ENCODE measurements at places on chromosomes 6 and 20.

DNA sequence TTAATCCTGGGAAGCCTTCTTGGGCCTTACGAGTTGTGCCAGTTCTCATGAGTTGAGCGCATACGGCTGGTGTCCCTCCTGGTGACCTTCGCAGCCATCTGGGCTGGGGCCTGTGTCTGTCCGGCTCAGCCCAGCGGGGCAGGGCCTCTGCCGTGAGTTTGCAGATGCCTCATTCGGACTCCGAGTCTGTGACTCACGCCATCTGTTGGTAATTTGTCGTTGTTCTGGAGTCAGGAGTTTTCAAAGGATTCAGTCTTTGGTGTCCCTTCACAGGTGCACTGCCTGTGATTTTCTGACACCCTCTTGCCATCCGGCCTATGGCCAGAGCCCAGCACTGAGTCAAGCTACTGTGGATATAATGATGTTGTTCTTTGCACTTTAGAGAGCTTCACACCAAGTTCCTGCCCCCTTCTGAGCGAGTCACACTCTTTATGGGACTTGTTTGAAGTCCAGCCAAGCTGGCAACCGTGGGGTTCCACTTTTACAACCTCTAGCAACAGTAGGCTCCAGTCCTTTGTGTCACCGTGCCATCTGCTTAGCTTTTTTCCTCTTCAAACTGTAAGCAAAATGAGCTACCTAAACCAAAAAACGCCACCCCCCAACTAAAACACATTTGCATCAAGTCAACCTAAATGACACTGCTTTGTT lies 175.6 kb downstream of the AIG1 start:
- no peak for DNase-seq

GRCh38 chr6:33768644-33769120 lies 20.2 kb downstream of the LEMD2 start:
- peak; percentile 89 for DNase-seq

GRCh38 chr6:90417385-90417784 lies 120.7 kb upstream of the BACH2 start:
- no peak for DNase-seq

GRCh38 chr20:41587956-41588355 lies 30.2 kb downstream of the CHD6 start:
- no peak for DNase-seq

- peak; percentile 53 for DNase-seq
Observed at GRCh38 chr20:59148701-59149493, 14.7 kb upstream of the ZNF831 start.

DNA sequence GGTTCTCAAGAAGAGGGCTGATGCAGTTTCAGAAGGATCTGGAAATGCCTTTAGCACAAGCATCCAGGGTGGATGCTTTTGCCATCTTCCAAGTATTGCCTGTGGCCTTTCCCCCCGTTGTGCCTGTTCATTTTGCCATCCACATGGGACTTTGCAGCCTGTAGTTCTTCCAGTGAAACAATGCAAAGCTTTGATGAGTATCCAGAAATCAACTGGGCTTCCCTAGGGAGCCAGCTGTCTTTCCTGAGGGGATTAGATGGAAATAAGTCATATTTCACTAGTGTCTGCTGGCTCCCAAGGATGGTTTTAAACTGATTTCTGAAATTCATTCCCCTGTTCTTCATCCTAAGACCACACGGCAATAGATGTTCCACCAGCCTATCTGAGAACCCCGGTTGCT lies 63.3 kb downstream of the CAP2 start:
- DNase-seq = no peak

DNA sequence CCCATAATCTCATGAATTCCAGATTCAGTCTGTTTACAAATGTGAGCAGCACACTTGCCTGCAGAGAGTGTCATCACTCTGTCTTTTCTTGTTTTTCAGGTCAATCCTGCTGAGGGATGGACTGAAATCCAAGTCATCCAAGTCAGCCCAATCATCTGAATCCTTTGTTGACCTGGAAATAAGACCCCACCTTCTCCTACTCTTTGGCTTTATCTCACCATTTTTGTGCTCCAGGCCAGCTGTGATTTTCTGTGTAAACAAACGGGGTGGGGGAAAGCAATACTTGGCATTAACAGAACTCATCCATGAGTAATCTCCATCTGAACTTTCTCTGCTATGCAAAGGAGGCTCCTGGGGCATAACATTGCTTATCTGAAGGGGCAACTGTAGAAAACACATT lies 16.9 kb upstream of the GSTA4 start:
- DNase-seq = no peak

DNA sequence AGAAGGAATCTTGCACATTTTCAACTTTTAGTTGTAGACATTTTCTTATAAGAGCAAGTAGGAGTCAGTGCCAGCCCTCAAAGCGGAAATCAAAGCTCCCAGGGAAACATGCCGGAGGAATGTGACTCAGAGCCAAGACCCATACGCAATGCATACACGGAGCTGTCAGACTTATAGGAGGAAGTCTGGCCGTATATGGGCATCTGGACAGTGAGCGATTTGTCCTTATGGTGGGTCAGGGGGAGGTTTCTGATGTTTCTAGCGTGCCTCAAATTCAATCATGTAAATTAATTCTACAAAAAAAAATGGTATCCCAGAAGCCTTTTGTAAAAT lies 3.6 kb upstream of the CCN2 start:
- DNase-seq = peak; percentile 82

DNA sequence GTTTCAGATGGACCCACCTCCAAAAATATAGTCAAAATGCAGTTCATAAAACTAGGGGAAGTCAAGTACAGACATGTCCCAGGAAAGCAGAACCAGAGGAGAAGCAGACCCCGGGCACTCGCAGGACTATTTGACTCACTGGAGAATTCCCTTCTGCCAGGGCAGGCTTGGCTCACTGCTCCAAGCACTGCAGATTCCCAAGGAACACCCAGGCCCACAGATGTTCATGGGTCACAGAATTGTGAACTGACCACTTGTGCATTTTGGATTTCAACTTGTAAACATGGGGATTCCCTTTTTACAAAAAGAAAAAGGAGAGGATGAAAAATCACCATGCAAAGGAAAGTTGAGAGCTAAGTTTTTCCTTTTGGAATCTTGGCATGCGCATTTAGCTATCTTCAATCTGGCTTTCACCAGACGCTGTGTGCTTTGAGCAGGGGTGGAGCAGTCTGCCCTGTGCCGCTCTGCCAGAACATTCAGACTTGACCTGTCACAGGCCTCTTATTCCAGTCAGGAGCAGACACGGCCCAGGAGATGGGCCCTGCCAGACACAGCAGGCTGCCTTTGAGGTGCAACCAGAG lies 237.5 kb upstream of the TAB2 start:
- no peak for DNase-seq

DNA sequence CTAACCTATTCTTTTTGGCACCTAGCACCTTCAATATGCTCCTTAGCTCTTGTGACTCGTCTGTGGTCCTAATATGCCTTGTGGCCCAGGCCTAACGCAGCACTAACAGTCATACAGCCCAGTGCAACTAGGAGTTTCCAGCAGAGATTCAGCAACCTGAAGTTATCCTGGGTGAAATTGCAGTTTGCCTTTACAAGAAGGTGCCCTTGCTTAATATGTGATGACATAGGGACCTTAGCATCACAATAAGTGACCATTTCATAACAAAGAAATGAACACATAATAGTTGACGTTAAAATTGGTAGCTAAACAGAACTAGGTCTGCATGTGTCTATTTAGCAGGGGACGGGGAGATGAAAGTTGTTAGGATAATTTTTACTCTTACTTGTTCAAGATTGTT lies 10.1 kb downstream of the FIG4 start:
- no peak for DNase-seq

DNA sequence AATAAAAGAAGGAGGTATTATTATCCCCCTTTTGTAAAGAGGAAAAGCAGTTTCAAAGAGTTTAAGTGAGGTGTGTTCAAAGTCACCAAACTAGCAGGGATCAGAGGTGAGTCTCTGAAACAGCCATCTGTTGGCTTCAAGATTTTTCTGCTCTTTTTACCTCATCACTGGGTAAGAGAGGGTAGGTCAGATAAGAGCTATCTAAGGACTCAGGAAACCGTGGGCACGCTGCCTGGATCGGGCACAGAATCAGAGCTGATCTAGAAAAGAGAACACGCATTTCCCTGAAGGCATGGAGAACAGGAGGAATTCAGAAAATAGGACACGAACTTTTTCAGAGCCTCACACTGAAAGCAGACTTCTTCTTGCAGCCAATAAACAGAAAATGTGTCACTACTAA lies 65.8 kb upstream of the LY86 start:
- DNase-seq = no peak

DNA sequence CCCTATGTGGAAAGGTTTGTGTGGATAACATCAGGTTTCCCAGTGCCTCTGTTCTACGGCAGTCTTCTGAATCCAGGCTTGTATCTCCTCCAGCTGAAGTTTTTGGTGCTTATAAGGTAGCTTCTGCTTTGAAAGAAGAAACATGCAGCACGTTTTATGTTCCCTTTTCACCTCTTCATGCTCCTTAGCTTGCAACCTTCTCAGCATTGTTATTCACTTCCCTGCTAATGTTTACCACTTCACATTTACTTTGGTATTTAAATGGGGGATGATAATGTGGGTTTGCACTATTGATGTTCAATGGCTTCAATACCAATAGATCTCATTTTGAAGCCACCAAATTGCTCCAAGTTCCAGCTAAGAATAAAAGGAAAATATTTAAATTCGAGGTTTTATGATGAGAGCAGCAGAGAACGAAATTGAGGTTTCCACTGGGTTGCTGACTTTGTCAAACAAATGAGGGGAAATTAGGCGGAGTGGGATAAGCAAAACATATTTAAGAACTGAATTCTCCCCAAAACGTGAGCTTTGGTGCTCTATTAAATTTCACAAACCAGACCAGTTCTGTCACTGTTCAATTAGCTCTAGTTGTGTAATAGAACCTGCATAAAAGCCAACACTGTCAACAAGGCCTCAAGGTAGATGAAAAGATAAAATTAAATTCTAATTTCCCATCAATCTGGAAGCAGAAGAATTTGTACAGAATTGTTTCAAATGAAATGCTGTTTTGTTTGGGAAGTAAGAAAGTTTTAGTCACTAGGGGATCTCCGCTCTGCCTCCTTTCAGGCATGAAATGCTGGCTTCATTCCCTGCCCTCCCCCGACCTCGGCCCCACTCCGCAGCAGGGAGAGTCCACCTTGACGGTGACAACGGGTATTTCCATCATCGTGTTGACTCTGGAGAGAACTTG lies 1.4 kb downstream of the IL22RA2 start:
- no peak for DNase-seq

DNA sequence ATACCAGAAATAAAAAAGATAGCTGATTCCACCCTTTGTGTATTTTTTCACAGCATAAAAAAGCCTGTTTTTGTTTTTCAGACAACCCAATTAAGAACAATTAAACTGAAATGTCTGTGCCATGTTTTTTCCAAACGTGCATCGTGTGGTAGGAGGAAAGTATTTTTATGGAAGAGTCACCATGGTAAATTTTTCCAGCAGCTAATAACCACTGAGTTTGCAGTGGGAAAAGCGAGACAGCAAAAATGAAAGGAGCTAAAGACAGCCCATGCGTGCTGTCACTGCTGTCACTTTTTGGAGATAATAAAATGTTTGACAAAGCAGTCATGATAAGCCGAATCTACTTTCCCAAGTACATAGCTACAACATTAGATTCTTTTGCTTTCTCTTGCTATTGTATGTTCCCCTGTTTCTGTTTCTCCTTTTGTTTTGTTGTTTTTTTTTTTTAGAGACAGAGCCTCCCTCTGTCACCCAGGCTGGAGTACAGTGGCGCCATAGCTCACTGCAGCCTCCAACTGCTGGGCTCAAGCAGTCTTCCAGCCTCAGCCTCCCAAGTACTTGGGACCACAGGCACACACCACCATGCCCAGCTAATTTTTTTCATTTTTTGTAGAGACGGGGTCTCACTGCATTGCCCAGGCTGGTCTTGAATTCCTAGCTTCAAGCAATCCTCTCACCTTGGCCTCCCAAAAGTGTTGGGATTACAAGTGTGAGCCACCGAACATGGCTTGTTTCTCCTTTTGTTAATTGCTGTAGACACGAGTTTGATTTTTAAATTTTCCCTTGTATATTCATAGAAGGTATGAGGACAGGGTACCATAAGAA lies 261.3 kb downstream of the TMEM242 start:
- DNase-seq = no peak

- DNase-seq = peak; percentile 37
Observed at GRCh38 chr20:38649275-38649891, 47.8 kb downstream of the ARHGAP40 start.

- no peak for DNase-seq
Observed at GRCh38 chr6:10552270-10552810, 31.2 kb downstream of the GCNT2 start.

- DNase-seq = no peak
Observed at GRCh38 chr20:59122566-59122919, 41.1 kb upstream of the ZNF831 start.

GRCh38 chr6:36443471-36444428 lies 950 bp downstream of the KCTD20 start:
- DNase-seq = peak; percentile 32

GRCh38 chr6:40719671-40720374 lies 132.7 kb upstream of the LRFN2 start:
- DNase-seq = peak; percentile 24

GRCh38 chr20:13913131-13913530 lies 77.3 kb downstream of the SEL1L2 start:
- DNase-seq = no peak

GRCh38 chr6:26088344-26088743 lies 1.1 kb downstream of the HFE start:
- DNase-seq = no peak

GRCh38 chr6:169312658-169313346 lies 59.2 kb upstream of the THBS2 start:
- DNase-seq = peak; percentile 28

GRCh38 chr20:39849664-39850063 lies 839.4 kb downstream of the MAFB start:
- peak; percentile 89 for DNase-seq

GRCh38 chr6:128516514-128516898 lies 3.9 kb downstream of the PTPRK start:
- peak; percentile 71 for DNase-seq

GRCh38 chr6:107230024-107230423 lies 114.7 kb upstream of the BEND3 start:
- no peak for DNase-seq

DNA sequence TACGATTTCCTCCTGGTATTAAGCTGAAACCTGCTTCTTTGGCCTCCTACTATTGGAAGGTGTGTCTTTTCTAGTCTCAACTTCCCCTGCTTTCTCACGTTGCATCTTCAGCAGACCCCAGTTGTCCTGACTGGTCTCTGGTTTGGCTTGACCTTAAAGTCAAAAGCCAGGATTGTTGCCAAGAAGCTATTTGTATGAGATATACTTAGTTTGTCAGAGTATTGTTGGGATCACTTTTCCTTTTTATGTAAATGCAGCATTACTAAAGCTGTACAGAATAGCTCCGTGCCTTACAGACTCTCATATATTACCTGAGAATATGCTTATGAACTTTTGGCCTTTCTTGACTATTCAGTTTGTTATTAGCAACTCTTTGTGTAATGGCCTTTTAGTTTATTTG lies 61.1 kb downstream of the TSPYL4 start:
- no peak for DNase-seq

GRCh38 chr6:110170081-110170480 lies 9.4 kb downstream of the WASF1 start:
- no peak for DNase-seq

All from A673 (cell line).